ENCODE measurements at places on chromosomes 7 and 10.

DNA sequence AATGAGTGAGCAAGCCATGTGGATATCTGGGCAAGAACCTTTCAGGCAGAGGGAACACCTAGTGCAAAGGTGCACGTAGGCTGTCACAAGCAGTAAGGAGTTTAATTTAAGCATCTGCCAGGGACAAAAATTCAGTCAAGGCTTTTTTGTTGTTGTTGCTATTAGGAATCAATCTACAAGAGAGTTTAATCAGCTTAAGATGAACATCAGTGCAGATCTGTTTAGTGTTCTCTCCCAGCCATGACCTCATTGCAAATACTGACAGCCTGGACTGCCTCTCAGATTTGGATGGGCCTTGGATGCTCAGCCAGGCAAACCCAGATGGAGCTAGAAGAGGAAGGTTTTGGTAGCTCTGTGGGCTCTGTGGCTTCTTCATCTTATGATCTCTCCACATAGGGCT is 3.3 kb upstream of the GLCCI1 start:
- DNase-seq, result no peak
- H3K36me3 ChIP-seq, result no peaks in the 10 kb centered on the region
- H3K4me3 ChIP-seq, result no peak overlapping the region
- no peaks in the 10 kb centered on the region for H3K4me1 ChIP-seq

DNA sequence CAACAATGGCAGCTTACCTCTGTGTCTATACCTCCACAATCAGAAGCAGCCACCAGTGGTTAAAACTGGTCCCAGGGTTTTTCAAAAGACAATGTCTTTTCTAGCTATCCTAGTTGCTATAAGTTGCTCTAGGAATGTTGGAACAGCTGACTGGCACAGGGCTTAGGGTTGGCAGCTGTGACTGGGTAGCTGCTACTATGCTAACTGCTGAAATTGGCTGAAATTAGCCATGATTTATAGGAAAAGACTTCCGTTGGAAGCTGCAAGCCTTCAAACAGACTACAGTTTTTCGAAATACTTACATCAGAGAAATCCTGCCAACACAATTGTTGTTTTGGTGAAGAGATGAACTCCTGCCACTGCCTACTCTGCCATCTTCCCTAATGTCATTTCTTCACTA is 102.3 kb downstream of the MKX start:
- no peak for DNase-seq
- no peak overlapping the region for H3K4me3 ChIP-seq
- no peak overlapping the region for H3K27ac ChIP-seq
- H3K4me1 ChIP-seq, result peaks cover 3% of the 10 kb centered on the region
- no peaks in the 10 kb centered on the region for H3K36me3 ChIP-seq

- H3K27me3 ChIP-seq, result no peaks in the 10 kb centered on the region
- H3K36me3 ChIP-seq, result no peaks in the 10 kb centered on the region
- H3K27ac ChIP-seq, result peak overlapping the region; percentile 87
- peak; percentile 95 for DNase-seq
Measured at GRCh38 chr10:78688901-78689583, 379.7 kb upstream of the ZMIZ1 start.

DNA sequence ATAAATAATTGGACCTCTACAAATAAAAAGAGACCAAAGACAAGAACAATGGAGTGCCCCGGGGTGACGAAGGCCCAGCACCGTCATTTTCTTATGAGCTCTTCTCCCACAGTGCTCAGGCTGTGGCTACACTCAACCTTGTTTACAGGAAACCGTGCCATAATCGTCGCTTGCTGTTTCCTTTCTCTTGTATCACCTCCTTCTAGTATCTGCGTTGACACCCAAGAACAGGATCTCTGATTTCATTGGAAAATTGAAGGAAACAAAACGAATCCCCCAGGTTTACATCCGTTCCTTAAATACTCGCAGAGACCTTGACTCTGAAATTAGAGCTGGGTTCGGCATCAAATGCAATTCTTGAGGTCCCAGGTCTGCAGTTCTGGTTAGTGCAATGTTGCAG is 1.7 kb upstream of the IGFBP3 start:
- peak overlapping the region; percentile 64 for H3K4me3 ChIP-seq
- peaks cover 40% of the 10 kb centered on the region for H3K4me1 ChIP-seq
- H3K27me3 ChIP-seq, result no peaks in the 10 kb centered on the region
